Thoracic aorta (tissue), 2 donors: ENCODE measurements at places on chromosomes 12 and 14. TPM values are rescaled to one million over a fixed set of nuclear protein-coding genes. Genes with fewer than 3 reads are reported as not detected.

Gene CHST11
- total RNA-seq = 79.3 TPM

Gene ISCA2
- total RNA-seq = 6.5 TPM

Gene PLEKHD1
- 0.14 TPM for total RNA-seq

Gene LRRC43
- total RNA-seq = not detected

Gene RFX4
- not detected for total RNA-seq

Gene MUCL1
- total RNA-seq = not detected

Gene DDN
- 0.14 TPM for total RNA-seq

Gene PPP1R36
- total RNA-seq = not detected

Gene DIO3
- 0.41 TPM for total RNA-seq

Gene PROX2
- not detected for total RNA-seq

Gene TTC9
- 2.0 TPM for total RNA-seq

Gene VRTN
- total RNA-seq = not detected

Gene ZCCHC8
- total RNA-seq = 16.2 TPM

Gene SCYL2
- 52.3 TPM for total RNA-seq

Gene NELL2
- total RNA-seq = 6.0 TPM

Gene EPYC
- not detected for total RNA-seq

Gene ERP29
- 43.6 TPM for total RNA-seq

Gene DHRS1
- 31.4 TPM for total RNA-seq

Gene GARIN6
- total RNA-seq = not detected

Gene ZNF410
- 61.4 TPM for total RNA-seq

Gene CLEC4C
- not detected for total RNA-seq

Gene CDKN1B
- total RNA-seq = 61.9 TPM

Gene VPS29
- 82.6 TPM for total RNA-seq

Gene GPR84
- total RNA-seq = 0.95 TPM

Gene MIPOL1
- 16.8 TPM for total RNA-seq

Gene ADAMTS20
- total RNA-seq = not detected

Gene ARHGAP9
- total RNA-seq = 32.5 TPM

Gene GZMB
- total RNA-seq = 0.78 TPM

Gene MMP19
- total RNA-seq = 72.9 TPM

Gene TNFRSF1A
- total RNA-seq = 311 TPM

Gene ACVRL1
- total RNA-seq = 81.4 TPM

Gene TBC1D30
- 7.6 TPM for total RNA-seq

Gene PLCZ1
- total RNA-seq = not detected

Gene SETD1B
- total RNA-seq = 21.9 TPM

Gene SYNDIG1L
- 0.21 TPM for total RNA-seq

Gene TSHR
- total RNA-seq = not detected

Gene INHBE
- total RNA-seq = not detected

Gene MYH7
- total RNA-seq = 0.81 TPM

Gene NAV3
- 9.3 TPM for total RNA-seq

Gene KRT3
- total RNA-seq = not detected

Gene KRT75
- total RNA-seq = not detected

Gene ALDH1L2
- 16.5 TPM for total RNA-seq

Gene TC2N
- 146 TPM for total RNA-seq

Gene ASPG
- total RNA-seq = 0.35 TPM

Gene LIN7A
- 5.8 TPM for total RNA-seq

Gene CTDSP2
- 170 TPM for total RNA-seq

Gene CCND2
- total RNA-seq = 108 TPM

Gene RXYLT1
- total RNA-seq = 8.9 TPM

Gene DPY19L2
- 21.0 TPM for total RNA-seq

Gene CCDC196
- not detected for total RNA-seq

Gene VAMP1
- total RNA-seq = 24.4 TPM

Gene ERBB3
- total RNA-seq = 3.2 TPM

Gene PRIMA1
- total RNA-seq = 2.3 TPM

Gene HIGD1C
- total RNA-seq = not detected

Gene LMNTD1
- not detected for total RNA-seq
